Activated CD8-positive, alpha-beta memory T cell treated with anti-CD3 and anti-CD28 coated beads for 1 hour (primary cell): ENCODE measurements at places on chromosomes 1 and 21.

GRCh38 chr1:43152866-43153265 is 19.2 kb downstream of the EBNA1BP2 start:
- DNase-seq = no peak

DNA sequence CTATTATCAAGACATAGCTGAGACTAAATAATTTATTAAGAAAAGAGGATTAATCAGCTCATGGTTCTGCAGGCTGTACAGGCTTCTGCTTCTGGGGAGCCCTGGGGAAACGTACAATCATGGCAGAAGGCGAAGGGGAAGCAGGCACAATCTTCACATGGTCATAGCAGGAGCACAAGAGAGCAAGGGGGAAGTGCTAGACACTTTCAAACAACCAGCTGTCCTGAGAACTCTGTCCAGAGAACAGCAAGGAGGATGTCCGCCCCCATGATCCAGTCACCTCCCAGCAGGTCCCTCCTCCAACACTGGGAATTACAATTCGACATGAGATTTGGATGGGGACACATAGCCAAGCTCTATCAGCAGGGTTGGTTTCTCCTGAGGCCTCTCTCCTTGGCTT is 10.3 kb upstream of the SLC45A1 start:
- DNase-seq = no peak

GRCh38 chr1:63904826-63905225 is 131.0 kb downstream of the ROR1 start:
- DNase-seq = no peak

DNA sequence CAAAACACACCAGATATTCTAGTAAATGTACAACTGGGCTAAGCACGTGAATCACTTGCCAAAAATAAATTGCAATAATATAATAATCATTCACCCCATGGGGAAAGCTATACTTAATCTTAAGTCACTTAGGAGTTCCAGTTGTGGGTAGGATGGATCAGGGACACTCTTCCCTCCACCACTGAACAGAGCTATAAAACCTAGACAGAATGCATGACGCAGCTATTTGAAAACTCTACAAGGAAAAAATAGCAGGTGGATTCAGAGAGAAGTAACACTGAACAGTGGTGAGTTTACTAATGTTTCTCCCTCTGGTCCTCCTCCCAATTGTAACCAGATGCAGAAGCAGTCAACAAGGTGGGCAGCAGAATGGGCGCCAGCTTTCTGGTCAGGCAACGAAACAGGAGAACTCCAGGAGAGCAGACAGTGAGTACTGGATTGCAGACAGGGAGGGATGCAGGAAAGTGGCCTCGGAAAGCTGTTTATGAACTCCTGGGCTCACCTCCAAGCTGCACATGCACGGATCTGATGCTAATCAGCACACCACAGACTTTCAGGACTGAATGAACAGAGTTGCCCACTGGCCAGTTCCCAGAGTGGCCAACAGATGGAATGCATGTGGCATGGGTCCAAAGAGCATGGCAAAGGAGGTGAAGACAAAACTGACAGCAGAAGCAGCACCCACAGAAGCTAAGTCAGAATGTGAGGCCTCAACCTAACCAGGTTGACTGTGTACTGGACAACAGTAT is 41.4 kb downstream of the TARBP1 start:
- no peak for DNase-seq

- DNase-seq = no peak
Measured at GRCh38 chr1:39269791-39270342, 65.4 kb downstream of the MACF1 start.

DNA sequence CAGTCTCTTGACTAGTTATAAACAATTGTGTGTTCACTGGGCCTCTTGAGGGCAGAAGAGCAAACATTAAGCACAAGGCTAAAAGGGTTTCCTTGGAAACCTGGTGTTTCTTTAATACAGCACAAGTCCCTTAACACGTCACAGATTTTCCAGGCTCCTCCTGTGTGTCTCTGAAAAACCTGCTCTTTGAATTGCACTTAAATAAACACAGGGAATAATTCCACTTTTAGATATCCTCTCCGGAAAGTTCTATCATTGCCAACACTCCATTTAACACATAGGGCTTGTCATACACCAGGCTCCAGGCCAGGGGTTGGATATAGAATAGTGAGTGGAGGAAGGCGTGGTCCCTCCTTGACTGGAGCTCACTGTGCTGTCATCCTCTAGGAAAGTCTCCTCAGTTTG is 442.6 kb downstream of the DSCAM start:
- DNase-seq = no peak

- DNase-seq = no peak
Measured at GRCh38 chr21:41809891-41810596, 43.2 kb upstream of the RIPK4 start.

DNA sequence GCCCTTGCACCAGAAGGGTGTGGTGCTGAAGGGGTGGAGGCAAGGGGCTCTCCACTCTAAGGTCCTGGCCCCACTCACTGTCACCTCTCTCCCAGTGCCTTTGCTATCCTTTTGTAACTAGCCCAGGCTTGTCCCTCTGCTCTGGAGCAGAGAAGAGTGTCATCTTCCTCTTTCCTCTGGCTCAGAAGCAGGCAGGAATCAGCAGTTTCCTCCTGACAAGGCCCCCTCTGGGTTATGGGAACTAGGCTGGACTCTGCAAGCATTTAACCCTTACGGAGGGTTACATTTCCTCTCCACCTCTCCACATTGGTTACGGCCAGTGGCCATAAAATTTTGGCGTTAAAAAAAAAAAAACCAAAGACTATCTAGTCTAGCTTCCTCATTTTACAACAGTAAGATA is 30.4 kb downstream of the PLXNA2 start:
- no peak for DNase-seq

DNA sequence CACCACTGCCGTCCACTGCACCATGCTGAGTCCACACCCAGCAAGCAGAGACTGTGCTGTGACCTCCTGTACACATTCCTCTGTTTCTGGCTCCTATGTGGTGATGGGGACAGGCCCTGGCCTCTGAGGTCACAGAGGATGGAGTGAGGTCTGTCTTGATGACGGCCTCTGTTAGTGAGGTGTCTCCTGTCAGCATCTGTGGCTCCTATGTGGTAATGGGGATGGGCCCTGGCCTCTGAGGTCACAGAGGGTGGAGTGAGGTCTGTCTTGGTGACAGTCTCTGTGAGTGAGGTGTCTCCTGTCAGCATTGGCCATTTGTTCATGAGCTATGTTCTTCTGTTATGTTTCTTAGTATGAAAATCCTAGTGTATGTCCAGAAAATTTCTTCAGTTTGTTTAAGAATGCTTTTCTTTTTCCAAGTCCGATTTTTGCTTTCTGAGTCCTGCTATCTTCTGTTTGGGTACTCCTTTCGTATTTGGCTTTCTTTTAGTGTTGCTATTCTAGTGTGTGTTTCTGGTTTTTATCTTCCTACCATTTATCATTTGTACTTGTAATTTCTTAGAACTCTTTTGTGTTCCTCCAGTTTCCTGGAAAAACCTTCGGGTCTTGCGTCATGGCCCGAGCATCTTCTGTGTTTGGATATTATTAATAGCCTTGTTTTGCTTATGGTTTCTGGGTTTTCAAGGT is 13.4 kb downstream of the SNAP47 start:
- no peak for DNase-seq

GRCh38 chr21:16535102-16535422 is 805.3 kb downstream of the USP25 start:
- no peak for DNase-seq

- no peak for DNase-seq
Measured at GRCh38 chr1:172928412-172928811, 122.3 kb downstream of the TNFSF18 start.

- no peak for DNase-seq
Measured at GRCh38 chr1:234720709-234721441, 110.9 kb upstream of the IRF2BP2 start.

- no peak for DNase-seq
Measured at GRCh38 chr1:1883092-1883873, 7.6 kb downstream of the GNB1 start.

- no peak for DNase-seq
Measured at GRCh38 chr1:205162301-205162700, 40.5 kb upstream of the RBBP5 start.

GRCh38 chr1:152697701-152698600 is at the start of gene LCE2A:
Gene LCE2A, plus strand, starts transcription at chr1:152698345. Its CDS starts 557 bp downstream, at chr1:152698902.
- no peak for DNase-seq

GRCh38 chr21:28086861-28087581 is 905.7 kb downstream of the LTN1 start:
- DNase-seq = no peak

DNA sequence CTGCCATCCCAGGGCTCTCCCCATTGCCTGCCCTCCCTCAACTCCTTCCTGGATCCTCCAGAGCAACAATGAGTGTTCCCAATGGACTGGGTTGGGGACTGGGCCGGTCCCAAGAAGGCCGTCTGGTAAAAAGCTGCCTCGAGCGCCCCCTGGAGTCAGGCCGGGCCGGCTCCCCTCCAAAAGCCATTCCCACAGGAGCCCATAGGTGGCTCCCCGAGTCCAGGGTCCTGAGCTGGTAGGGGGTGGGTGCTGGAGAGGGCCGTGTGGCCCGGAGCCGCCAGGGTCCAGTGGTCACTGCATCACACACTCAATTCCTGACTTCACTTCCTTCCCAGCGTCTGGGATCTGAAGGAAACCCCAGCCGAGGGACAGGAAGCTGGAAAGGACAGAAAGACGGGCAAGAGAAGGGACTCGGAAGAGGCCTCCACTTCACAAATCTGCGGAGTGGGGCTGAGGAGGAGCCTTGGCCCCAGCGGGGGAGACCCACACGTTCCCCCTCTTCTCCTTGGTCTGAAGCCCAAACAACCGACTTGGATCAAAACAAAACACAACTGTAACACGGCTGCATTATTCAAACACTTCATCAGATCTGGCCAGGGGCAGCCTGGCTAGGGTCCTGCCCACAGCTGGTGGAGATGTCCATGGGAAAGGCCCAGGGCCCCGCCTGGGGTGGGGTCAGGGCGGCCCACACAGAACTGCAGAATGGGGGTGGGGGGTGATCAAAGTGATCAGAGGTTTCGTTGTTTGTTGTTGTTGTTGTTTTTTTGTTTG is 10.9 kb upstream of the ALDH4A1 start:
- peak; percentile 38 for DNase-seq

- DNase-seq = peak; percentile 33
Measured at GRCh38 chr1:42146626-42147320, 6.4 kb upstream of the GUCA2B start.

GRCh38 chr1:212149566-212149965 is 114.0 kb downstream of the DTL start:
- no peak for DNase-seq

- no peak for DNase-seq
Measured at GRCh38 chr1:61612602-61613001, 112.3 kb downstream of the TM2D1 start.

DNA sequence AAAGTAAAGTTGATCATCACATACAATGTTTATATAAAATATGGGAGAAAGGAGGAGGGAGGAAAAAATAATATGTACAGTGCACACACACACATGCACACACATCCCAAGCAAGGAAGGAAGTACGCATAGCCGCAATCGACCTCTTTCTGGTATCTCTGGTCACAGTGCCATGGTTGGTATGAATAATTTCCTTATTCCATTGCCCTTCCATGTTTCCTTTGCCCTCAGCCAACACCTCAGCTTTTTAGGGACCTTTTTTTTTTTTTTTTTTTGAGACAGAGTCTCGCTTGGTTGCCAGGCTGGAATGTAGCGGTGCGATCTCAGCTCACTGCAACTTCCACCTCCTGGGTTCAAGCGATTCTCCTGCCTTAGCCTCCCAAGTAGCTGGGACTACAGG is 20.6 kb downstream of the CITED4 start:
- DNase-seq = no peak

- no peak for DNase-seq
Measured at GRCh38 chr1:65197636-65198035, 49.6 kb downstream of the AK4 start.

DNA sequence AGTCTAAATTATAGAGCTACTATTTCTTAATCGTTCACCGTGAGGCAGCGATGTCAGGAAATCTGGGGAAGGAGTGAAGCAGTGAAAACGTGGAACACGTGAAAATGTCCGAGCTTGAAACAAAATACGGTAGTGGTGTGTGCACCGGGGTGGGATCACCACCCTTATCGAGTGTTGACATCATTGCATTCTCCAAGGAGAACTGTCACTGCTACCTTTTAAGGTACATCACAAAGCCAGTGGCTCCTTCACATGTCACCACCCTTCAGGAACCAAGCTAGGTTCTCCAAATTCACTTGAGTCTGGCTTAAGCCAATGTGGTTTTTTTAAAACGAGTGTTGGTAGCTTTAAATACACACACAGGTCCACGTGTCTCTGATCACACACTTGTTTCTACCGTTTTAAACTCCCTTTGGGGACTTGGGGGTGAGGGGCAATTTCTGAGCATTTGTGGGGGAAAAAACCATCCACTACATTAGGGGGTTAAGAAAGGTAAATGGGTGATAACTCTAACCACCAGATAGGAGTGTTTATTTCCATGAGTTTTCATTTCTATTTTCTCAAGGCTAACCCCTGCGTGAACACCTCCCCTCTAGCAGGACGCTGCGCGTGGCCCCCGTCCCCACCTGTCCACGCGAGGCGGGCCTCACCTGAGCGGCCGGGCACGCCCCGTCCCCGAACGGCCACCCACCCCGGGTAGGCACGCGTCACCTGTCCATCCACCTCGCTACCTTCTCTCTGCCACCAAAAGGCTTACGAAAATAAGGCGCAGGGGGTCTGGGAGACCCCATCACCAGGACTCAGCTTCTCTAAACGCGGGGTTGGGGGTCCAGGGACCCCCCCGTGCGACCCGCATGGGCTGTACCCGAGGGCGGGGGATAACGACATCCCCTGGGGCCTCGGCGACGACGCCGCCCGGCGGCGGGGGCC is 978 bp downstream of the PRDM15 start:
- no peak for DNase-seq

- no peak for DNase-seq
Measured at GRCh38 chr1:7171168-7171567, 385.9 kb downstream of the CAMTA1 start.

- DNase-seq = no peak
Measured at GRCh38 chr1:202034683-202035462, 24.5 kb downstream of the ELF3 start.

- no peak for DNase-seq
Measured at GRCh38 chr1:186828611-186829454, at the start of gene PLA2G4A. Gene PLA2G4A, plus strand, starts transcription at chr1:186828949. Its CDS starts 25,406 bp downstream, at chr1:186854355.

GRCh38 chr1:80827666-80828065 is 973.1 kb upstream of the ADGRL2 start:
- DNase-seq = no peak

DNA sequence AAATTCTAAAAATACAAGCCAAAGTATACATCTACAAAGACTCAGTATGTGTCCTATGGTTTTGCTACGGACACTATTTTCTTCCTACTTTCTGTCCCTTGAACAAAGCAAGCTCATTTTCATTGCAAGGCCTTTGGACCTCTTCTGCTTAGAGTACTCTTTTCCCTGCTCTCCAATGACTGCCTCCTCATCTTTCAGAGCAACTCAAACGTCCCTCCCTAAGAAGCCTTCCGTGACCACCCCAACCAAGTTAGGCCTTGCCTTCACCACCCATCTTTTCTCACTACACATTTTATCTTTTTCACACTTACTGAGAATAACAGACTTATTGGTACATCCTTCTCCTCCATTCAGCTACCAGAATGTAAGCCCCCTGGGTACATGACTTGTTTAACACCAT is 39.9 kb downstream of the ENAH start:
- DNase-seq = no peak
